ENCODE measurements at places on chromosomes 1 and 21.

DNA sequence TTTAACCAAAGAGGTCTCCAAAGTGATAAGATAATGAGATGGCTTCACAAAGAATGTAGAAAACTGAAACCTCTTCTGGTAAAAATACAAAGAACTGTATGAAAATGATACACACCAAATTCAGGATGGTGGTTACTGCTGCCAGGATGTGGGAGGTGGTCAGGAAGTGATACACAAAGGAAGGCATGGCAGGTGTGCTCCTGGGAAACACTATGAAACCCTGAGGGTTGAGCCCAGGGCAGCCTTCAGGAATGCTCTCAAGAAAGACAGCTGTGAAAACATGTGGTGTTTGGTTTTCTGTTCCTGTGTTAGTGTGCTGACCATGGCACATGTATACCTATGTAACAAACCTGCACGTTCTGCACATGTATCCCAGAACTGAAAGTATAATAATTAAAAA is 109.3 kb downstream of the NTNG1 start:
- no peak for DNase-seq

DNA sequence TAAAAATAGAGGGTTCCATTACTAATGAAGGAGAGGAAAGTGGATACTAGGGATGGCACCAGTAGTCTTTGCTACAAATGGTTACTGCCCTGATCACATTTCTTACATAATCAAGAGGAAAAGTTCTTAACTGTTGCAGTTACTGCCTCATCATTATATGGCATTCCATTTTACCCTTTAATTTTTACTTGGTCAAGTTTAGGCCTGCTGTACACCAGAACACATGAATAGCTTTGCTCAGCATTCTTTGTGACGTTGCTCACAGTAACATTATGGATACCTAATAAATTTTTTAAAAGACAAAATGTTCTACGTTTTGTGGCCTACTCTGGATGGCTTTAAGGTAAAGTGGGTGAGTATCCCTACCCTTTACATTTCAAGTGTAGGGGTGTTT is 38.6 kb upstream of the CR1L start:
- no peak for DNase-seq

DNA sequence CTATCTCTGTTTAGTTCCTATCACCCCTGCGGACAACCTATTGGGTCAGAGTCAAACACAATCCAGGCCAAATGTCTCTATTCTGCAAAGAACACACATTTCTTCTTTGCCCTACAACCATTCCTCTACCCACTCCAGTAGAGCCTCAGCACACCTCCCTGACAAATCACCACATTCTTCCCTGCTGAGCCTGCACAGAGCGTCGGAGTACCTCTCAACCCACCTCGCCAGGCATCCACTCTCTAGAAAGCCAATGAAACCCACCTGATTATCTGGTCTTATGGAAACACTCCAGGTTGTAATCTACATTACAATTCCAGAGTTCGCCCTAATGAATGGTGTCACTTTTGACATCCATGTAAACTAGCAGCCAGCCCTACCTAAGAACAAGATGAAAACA is 47.1 kb downstream of the RGS5 start:
- no peak for DNase-seq

DNA sequence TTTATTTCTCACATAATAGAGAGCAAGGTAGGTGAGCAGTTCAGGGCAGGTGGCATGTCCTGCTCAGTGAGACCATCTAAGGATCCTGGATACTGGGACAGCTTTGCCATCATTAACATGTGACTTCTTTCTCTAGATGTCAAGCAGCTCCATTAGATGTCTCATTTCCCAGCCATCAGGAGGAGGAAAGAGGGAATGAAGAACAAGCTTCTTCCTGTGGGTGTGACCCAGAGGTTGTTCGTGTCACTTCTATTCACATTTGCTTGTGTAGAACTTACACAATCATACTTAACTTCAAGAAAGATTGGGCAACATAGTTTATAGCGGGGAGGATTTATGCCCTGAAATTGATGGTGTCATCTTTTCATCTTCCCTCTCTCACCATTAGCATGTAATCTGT is 169.2 kb upstream of the B3GALT2 start:
- DNase-seq: no peak

- no peak for DNase-seq
These were observed 15.9 kb upstream of the ITPKB start for GRCh38 chr1:226754793-226755533.

DNA sequence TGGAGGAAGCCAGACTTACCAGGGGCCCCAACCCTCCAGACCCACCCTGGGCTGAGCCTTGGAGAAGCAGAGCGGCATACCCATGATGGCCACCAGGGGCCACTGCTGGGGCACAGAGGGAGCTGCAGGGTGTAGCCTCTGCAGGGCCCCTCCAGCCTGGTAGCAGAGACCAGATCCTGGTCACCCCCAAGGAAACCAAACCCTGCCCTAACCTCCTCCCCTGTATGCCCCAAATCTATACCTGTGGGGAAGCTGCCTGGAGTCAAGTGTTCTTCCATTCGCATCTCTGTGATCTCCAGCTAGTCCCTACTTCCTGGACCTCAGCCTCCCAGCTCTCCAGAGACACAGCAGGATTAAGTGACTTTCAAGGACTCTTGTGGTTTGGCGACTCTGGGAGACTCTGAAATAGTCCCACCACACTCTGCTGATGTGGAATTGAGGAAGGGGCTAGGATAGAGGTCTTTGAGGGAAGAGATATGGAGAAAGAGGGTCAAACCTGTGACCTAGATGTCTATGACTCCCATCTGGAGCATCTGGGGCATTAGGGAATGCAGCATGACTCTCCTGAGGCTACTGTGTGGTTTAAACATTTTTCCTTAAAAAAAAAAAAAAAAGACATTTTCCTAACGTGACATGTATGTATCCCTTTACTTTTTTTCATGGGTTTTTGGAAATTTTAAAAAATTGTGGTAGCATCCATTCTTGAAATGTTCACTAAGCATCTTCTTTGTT is 119.2 kb upstream of the IPO9 start:
- DNase-seq: peak; percentile 70

DNA sequence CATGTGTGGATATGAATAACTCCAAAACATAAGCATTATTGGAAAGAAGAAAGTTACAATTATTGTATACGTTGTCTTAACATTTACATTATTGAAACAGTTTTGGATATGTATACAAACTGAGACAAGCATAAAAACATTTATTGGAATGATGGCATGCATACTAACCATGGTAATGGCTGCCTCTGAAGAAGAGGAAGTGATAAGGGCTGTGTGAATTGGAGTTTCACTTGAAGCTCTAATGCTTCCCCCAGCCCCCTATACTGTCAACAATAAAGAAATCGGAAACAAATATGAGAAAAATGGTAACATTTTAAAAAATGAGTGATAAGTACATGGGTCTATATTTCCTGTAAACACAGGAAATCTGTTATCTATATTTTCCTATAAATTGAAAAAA is 367.7 kb upstream of the DPYD start:
- no peak for DNase-seq

DNA sequence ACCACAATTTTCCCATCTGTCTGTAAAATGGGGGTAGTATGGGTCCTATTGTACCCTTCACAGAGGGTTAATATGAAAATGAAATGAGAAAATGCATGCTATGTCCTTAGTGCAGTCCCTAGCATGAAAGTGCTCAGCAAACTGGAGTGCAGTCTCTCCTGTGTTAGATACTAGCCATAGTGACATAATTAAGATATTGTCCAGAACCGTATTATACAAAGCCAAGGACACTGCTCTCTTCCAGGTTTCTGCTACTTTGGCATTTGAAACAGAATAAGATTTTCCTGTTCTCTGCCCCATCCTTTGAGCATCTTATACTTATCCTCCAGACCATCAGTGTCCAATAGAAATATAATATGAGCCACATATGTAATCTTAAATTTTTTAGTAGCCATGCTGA is 213.4 kb downstream of the FGGY start:
- DNase-seq: no peak

DNA sequence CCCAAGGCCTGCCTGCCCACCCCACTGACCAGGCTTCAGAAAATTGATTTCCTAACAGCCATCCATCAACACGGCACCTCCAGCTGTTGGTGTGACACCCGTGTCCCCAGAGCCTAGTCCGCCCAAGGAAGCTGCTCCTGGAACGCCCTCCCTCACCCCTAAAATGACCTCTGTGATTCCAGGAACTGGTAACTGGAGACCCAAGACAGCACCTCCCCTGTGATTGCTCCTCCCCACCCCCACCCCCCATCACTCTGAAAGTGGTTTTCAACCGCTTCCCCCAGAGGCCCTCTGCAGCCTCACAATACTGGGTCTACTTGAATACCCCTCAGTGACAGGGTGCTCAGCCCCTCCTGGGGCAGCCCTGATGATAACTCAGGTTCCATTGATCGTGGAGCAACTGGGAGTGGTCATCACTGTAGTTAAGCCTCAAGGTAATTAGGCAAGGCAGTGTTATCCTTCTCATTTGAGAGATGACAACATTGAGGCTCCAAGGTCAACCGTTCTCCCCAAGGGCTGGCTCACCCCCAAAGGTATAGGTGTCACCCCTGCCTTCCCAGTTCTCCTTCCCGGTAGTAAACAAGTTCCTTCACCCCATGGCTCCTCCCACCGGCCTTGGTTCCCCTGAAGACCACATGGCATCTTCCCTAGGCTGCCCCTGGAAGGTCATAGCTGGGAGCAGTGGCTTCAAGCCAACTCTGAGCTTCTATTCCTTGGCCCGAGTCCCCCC is 52.0 kb downstream of the TAS1R2 start:
- DNase-seq: no peak

GRCh38 chr1:21919520-21919919 is 17.6 kb downstream of the HSPG2 start:
- DNase-seq: no peak

DNA sequence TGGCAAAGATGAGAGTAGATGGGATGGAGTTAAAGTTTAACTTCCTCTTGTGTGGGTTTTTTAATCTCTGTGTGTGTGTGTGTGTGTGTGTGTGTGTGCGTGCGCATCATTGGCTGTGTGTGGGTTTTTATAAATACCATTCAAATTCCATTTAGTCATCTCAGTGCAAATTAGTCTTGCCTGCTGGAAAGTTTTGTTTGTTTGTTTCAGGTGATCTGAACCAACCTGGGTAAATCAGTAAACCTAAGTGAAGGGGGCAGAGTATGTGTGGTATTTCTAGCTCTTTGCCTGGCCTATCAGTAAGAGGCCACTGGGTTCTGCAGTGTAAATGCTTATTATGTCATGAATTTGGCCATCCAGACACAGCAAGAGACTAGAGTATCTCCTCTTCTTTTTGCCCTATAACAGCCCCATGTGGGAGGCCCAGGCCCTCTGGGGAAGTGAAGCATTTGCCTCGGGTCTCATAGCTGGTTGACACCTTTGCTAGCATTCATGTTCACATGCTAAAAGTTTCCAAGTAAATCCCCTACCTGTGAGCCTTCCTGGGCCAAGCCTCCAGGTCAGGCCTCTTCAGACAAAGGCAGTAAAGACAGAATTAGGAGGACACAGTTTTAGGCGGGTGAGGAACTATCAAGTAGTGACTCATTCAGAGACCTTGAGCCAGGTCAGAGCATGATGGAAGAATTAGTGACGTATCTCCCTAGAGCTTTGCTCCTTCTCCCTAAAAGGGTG is 14.7 kb downstream of the INTS3 start:
- DNase-seq: no peak

DNA sequence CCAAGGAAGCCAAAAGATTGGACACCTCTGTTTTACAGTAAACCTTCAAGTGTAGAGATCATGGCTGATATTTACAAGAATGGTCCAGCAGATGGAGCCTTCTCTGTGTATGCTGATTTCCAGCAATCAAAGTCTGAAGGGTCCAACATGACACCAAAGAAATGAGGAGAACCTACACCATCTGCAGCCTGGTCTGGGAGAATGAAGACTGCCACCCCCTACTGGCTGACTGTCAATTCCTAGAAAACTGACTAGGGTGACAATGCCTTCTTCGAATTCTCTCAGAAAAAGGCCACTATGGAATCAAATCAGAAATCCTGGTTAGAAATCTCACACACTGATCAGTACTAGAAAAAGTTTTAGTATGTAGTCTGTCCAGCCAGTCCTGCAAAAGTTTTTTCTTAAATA is 83.3 kb downstream of the CDC42BPA start:
- peak; percentile 23 for DNase-seq

GRCh38 chr1:117657031-117657430 is 51.2 kb downstream of the TENT5C start:
- DNase-seq: peak; percentile 43

- peak; percentile 66 for DNase-seq
These were observed 5.3 kb downstream of the HES2 start for GRCh38 chr1:6414443-6414844.

DNA sequence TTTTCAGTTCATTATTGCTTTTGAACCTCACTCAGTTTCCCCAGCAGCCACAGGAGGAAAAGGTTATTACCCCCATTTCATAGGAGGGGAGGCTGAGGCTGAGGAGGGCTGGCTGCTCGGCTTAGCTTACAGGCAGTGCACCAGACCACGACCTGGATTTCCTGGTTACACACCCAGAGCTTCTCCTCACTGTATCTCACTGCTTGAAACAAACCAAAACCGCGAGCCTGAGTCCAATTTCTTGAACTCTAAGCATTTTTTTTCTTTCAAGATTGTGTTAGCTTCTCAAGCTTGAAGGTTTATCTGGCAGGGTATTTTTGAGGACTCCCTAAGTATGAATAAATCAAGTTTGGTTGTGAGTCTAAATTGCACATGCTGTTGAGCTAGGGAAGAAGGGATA is 188.9 kb upstream of the EDN2 start:
- DNase-seq: peak; percentile 81

GRCh38 chr21:42980312-42981213 is 6.2 kb downstream of the PKNOX1 start:
- no peak for DNase-seq

GRCh38 chr1:23452011-23452411 is 27.5 kb upstream of the TCEA3 start:
- DNase-seq: peak; percentile 33

- DNase-seq: no peak
These were observed 44.3 kb downstream of the SCCPDH start for GRCh38 chr1:246768403-246769020.

GRCh38 chr1:177305040-177306018 is 134.6 kb downstream of the BRINP2 start:
- DNase-seq: no peak

DNA sequence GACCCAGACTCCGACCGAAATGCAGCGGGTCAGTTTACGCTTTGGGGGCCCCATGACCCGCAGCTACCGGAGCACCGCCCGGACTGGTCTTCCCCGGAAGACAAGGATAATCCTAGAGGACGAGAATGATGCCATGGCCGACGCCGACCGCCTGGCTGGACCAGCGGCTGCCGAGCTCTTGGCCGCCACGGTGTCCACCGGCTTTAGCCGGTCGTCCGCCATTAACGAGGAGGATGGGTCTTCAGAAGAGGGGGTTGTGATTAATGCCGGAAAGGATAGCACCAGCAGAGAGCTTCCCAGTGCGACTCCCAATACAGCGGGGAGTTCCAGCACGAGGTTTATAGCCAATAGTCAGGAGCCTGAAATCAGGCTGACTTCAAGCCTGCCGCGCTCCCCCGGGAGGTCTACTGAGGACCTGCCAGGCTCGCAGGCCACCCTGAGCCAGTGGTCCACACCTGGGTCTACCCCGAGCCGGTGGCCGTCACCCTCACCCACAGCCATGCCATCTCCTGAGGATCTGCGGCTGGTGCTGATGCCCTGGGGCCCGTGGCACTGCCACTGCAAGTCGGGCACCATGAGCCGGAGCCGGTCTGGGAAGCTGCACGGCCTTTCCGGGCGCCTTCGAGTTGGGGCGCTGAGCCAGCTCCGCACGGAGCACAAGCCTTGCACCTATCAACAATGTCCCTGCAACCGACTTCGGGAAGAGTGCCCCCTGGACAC is 534 bp downstream of the C1orf56 start:
- peak; percentile 78 for DNase-seq

GRCh38 chr1:149888999-149889289 is 10.4 kb upstream of the BOLA1 start:
- no peak for DNase-seq
